Left ventricle myocardium superior (tissue), 1 donor: ENCODE measurements at places on chromosomes 1 and 21. TPM values are rescaled to one million over a fixed set of nuclear protein-coding genes. Genes with fewer than 3 reads are reported as not detected.

Gene LIN28A
- not detected for total RNA-seq

Gene LAD1
- total RNA-seq, result 2.2 TPM

Gene TMEM54
- total RNA-seq, result 6.7 TPM

Gene ACTA1
- 2,149 TPM for total RNA-seq

Gene TSSK3
- total RNA-seq, result 2.0 TPM
